ENCODE measurements at places on chromosomes 11 and 22. TPM values are rescaled to one million over a fixed set of nuclear protein-coding genes. Genes with fewer than 3 reads are reported as not detected.

Gene NRGN
- total RNA-seq = 1.2 TPM

Gene CRYBB3
- 325 TPM for total RNA-seq

Gene DUSP8
- 10.9 TPM for total RNA-seq

Gene SERPINH1
- total RNA-seq = 479 TPM

Gene OR51E2
- 2.1 TPM for total RNA-seq

Gene NCR3LG1
- total RNA-seq = 3.6 TPM

Gene CHRM4
- total RNA-seq = 3.2 TPM

Gene MUC2
- not detected for total RNA-seq

Gene PIM3
- 42.3 TPM for total RNA-seq

Gene OR52J3
- not detected for total RNA-seq

Gene KCNQ1OT1
- 10.4 TPM for total RNA-seq

Gene BIK
- total RNA-seq = not detected

Gene KLHDC7B
- 0.05 TPM for total RNA-seq

Gene LGR4
- 350 TPM for total RNA-seq

Gene OR5AR1
- total RNA-seq = not detected

Gene LDLRAD3
- 25.1 TPM for total RNA-seq

Gene KCNK4
- total RNA-seq = 1.8 TPM

Gene AIFM3
- 26.3 TPM for total RNA-seq

Gene DEPDC7
- 4.1 TPM for total RNA-seq

Gene OTOG
- not detected for total RNA-seq

Gene TEX54
- total RNA-seq = not detected

Gene GVQW3
- total RNA-seq = 20.3 TPM

Gene RASSF10
- 2.0 TPM for total RNA-seq

Gene CASP1
- total RNA-seq = 6.8 TPM

Gene BACE1
- 37.7 TPM for total RNA-seq

Gene OR52E2
- not detected for total RNA-seq

Gene KRTAP5-1
- not detected for total RNA-seq

Gene FOLR1
- total RNA-seq = 4.8 TPM

Gene ROBO3
- total RNA-seq = 17.6 TPM

Gene LRRC56
- 1.2 TPM for total RNA-seq

Gene RGL4
- not detected for total RNA-seq

Gene C22orf31
- total RNA-seq = 0.82 TPM

Gene SMIM35
- total RNA-seq = 0.11 TPM

Gene PRAME
- total RNA-seq = not detected

Gene MFRP
- total RNA-seq = 5.8 TPM

Gene BATF2
- total RNA-seq = 0.16 TPM

Gene PPFIBP2
- total RNA-seq = 37.8 TPM

Gene C11orf86
- not detected for total RNA-seq

Gene MS4A4E
- 0.49 TPM for total RNA-seq

Gene CD3D
- total RNA-seq = not detected

Gene OR8B12
- not detected for total RNA-seq

Gene KRTAP5-8
- not detected for total RNA-seq

Gene CDKN1C
- total RNA-seq = 118 TPM

Gene PATE4
- not detected for total RNA-seq

Gene CRACR2B
- total RNA-seq = 9.5 TPM

Gene MS4A4A
- total RNA-seq = 3.6 TPM

Gene RNF214
- 32.9 TPM for total RNA-seq

Gene SPA17
- total RNA-seq = 7.8 TPM

Gene CCDC87
- 0.38 TPM for total RNA-seq

Gene OVOL1
- total RNA-seq = 0.49 TPM

Gene OR8D2
- total RNA-seq = not detected

Gene PRR33
- total RNA-seq = 0.16 TPM

Gene SCUBE2
- 13.2 TPM for total RNA-seq
